GM06990 (cell line): ENCODE measurements at places on chromosomes 5 and 9.

- DNase-seq, result no peak
These were observed 124.0 kb upstream of the PPP1R26 start for GRCh38 chr9:135355521-135356011.

GRCh38 chr5:90898326-90899013 lies 339.9 kb downstream of the ADGRV1 start:
- DNase-seq, result no peak

GRCh38 chr5:9057406-9058000 lies 488.4 kb downstream of the SEMA5A start:
- no peak for DNase-seq

GRCh38 chr5:93704996-93705395 lies 36.4 kb downstream of the POU5F2 start:
- DNase-seq, result no peak

GRCh38 chr5:41181691-41182564 lies 31.4 kb downstream of the C6 start:
- no peak for DNase-seq

DNA sequence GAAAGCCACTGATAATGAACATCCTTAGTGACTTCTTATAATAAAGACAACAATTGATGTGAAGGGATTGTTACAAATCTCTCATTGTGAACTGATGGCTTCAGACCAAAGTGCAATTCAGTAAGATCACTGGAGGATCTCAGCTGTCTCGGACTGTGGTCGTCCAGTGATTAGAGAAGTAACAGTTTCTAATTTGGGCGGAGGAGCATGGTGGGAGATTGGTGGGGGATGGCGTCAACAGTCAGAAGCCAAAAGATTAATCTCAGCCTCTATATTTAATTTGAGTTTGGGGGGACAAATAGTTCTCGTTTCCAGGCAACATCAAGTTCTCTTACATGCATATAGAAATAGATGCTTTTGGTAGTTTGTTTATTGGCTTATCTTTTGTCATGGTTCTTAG lies 11.4 kb downstream of the GZMK start:
- DNase-seq, result no peak

DNA sequence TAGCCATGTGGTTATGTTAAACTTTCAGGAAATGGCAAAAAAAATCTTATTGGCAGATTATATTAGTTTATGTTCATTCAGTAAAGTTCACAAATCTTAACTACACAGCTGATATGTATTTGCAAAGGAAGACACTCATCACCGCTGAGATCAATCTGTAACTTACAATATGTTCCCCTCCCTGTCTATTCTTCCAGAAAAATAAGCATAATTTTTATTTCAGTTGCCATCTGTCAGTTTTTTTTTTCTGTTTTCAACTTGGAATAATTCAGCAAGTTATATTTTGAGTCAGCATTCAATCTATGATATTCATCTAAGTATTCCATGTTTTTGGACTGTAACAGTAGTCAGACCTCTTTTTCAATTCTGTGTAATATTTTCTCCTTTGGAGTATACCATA lies 1019.9 kb upstream of the PTPRD start:
- DNase-seq, result no peak

- DNase-seq, result no peak
These were observed 176.6 kb upstream of the TYRP1 start for GRCh38 chr9:12516573-12516972.

- no peak for DNase-seq
These were observed 1.8 kb upstream of the STK10 start for GRCh38 chr5:172189693-172190296.

GRCh38 chr9:33379666-33380389 lies 22.5 kb downstream of the AQP7 start:
- no peak for DNase-seq

- no peak for DNase-seq
These were observed 78.9 kb downstream of the SMARCA2 start for GRCh38 chr9:2093920-2094597.

- DNase-seq, result no peak
These were observed 21.5 kb downstream of the TNFSF8 start for GRCh38 chr9:114908805-114909448.

DNA sequence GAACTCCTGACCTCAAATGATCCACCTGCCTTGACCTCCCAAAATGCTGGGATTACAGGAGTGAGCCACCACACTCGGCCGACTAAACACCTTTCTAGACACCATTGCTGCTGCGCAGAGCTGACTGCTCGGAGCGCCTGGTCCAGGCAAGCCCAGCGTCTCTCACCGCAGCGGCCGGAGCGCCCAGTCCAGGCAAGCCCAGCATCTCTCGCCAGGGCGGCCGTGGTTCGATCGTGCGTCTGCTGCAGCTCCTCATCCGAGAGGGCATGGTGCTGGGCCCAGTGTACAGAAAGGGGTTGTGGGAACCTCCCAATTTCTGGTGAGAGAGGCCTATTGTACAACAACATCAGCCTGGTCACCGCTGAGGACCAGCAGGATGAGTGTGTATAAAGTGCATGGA lies 109.5 kb upstream of the RAPGEF1 start:
- no peak for DNase-seq

GRCh38 chr9:133122935-133123611 lies 2.0 kb upstream of the RALGDS start:
- no peak for DNase-seq

- no peak for DNase-seq
These were observed 917.8 kb upstream of the C9orf72 start for GRCh38 chr9:28491121-28491520.

DNA sequence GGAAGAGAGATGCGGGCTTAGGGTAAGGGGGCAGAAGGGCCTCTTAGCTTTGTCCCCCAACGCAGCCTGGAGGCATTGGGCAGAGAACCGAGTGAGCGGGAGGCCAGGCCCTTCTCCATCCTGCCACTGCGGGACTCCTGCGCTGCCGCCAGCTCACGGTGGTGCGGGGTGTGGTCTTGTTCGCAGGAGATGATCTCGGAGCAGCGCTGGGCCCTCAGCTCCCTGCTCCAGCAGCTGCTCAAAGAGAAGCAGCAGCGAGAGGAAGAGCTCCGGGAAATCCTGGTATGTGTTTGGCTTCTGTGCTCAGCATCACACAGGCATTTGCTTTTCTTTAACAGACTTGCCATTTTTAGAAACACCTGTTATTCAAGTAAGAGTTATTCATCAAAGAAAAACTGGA lies 41.3 kb downstream of the LRSAM1 start:
- DNase-seq, result no peak

DNA sequence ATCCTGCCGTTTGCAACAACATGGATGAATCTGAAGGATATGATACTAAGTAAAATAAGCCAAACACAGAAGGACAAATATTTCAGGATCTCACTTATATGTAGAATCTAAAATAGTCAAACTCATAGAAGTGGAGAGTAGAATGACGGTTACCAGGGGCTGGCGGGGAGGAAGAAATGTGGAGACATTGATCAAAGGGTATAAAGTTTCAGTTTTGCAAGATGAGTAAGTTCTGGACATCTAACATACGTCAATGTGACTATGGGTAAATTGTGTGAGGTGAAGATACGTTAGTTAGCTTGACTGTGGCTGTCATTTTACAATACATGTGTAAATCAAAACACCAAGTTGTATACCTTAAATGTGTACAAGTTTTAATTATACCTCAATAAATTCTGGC lies 200.3 kb downstream of the SNX18 start:
- no peak for DNase-seq

- DNase-seq, result no peak
These were observed 1625.5 kb upstream of the CDH6 start for GRCh38 chr5:29568028-29568427.

DNA sequence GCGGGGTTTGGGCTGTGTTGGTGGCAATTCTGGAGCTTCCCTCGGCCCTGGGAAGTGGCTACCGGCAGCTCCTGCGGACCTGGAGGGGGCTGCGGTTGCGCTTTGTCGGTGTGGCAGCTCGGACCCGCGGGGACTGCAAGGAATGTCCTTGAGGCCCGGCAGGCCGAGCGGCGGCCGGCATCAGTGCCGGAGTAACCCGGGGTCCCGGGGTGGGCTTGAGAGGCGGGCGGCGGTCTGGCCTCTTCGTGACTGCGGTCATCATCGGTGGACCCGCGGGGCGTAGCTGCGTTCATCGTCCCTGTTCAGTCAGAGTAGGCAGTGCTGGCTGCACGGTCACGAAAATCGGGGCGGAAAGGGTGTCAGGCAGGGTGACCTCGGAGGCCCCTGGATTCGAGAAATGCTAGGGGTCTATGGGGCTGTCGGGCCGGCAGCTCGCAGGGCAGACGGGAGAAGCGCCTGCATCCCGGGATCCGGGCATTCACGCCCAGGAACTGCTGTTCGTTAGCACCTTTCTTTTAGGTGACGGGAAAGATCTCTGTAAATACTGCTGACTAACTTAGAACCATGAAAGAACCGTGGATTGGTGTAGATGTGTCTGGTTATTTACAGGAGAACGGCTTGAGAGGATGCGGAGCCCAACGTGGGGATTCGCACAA lies 474 bp downstream of the HMGCR start:
- no peak for DNase-seq

DNA sequence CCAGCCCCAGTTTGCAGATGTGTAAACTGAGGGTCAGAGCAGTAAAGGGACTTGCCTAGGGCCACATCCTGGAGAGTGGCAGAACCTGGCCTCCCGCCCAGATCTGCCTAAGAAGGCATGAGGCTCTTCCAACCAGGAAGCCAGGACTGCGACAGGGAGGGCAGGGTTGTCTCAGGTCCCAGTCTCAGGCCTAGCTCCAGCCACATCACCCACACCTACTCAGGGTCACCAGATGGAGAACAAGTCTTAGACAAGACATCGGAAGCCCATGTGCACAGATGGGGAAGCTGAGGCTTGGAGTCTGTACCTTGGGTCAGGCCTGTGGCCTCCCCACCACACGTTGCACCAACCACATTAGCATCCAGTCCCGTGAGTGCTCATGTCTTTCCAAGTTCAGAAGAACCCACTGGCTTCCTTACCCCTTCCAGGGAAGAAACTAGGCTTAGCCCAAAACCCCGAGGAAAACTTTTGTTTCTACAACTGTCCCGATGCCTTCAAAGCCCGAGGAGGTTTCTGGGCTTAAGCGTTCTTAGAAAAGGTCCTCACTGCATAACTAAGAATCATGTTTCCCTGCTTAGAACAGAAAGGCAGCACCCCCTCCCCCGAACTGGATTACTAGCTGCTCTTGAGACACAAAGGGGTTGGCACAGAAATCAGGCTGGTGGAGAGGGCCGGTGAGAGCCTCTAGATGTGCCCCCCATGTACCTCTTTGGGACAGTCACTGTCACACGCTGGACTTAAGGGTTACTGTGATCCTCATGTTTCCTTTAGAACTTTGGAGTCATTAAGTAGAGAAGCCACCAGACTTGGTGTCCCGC lies 2.2 kb downstream of the FAM78A start:
- DNase-seq, result peak; percentile 58

DNA sequence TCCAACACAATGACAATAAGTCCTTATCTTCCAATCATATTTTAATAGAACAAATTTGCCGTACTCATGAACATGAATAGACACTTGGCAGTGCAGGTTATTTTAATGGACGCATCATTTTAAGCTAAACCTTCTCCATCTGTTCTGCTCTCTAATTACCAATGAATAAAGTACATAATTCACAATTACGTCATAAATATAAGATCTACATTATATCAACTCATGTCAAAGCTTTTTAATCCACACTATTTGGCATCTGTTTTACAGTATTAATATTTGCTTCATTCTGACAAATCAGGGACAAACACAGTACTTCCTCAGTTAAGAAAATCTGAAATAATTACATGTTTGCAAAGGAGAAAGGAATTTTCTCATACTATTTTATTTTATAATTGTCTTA lies 344.1 kb upstream of the DMAC1 start:
- DNase-seq, result no peak

- DNase-seq, result no peak
These were observed 560.6 kb downstream of the TLE1 start for GRCh38 chr9:81128701-81129100.

DNA sequence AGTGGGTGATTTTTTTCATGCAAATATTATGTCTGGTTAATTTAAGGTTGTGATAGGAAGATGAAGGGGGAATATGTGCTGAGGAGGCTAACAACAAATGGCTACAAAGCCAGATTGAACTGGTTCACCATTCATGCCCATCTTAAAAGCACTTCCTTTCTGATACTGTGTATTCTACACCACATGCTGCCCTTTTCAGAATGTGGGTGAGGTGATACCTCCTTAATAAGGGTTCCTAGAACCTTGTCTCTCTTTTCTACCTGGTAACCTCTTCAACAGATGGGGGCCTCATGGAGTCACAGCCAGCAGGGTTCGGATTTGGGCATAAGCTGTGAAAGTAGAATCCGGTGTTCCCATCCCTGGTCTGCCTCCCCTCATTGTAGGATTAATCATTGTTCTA lies 1064.0 kb upstream of the SEMA6A start:
- DNase-seq, result no peak

DNA sequence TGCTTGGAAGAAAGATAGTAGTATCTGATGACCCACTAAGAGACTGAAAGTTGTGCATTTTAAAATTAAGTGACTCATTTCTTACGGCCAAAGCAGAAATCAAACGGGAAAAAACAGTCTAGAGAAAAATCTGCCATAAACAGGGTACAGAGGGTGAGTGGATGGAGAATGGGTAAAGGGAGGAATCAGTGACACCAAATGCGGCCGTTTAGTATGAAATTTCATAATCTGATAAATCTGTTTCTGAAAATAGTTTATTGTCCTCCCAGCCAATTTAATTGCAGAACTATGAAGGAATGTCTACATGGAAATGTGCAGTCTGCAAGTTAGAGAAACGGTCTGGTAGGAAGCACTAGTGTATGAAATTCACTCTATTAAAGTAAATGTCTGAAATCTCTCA lies 39.5 kb downstream of the ADAMTS12 start:
- DNase-seq, result no peak

GRCh38 chr5:32051796-32052195 lies 122.3 kb downstream of the GOLPH3 start:
- no peak for DNase-seq

GRCh38 chr5:168472329-168472728 lies 13.9 kb upstream of the RARS1 start:
- no peak for DNase-seq

DNA sequence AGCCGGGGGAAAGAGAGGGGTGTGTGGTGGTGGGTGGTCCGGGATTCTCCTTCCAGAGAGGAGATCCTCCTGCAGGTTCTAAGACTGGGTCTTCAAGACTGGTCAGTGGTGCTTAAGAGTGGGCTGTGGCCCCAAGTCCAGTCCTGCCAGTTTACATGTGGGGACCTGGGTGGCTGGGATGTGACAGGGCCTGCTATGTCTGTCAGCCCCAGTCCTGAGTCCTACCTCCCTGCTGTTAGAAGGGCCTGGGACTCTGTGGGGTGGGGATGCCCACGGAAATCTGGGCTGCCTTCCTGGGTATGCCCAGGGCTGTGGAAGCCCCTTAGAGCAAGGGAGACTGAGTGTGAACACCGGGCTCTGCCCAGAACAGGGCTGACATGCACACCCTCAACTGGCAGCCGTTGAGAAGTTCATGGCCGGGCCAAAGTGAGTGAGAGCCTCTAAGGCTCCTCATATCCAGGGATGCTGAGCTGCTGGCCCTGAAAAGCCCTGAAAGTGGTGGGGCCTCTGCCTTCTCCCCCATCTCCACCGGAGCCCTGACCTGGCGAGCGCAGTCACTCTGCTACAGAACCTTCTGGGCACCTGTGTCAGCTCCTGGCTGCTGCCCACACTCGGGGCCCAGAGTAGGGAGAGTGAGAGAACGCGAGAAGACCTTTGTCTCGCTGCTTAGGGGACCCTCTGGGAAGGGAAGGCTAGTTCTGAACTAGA lies 1.7 kb downstream of the PHF2 start:
- no peak for DNase-seq

GRCh38 chr5:171980792-171981191 lies 25.6 kb downstream of the FBXW11 start:
- no peak for DNase-seq

- no peak for DNase-seq
These were observed 4.5 kb downstream of the RCL1 start for GRCh38 chr9:4796988-4797853.
